ENCODE measurements at places on chromosomes 16 and 17. TPM values are rescaled to one million over a fixed set of nuclear protein-coding genes. Genes with fewer than 3 reads are reported as not detected.

GINS2 gene
- total RNA-seq = 39.6 TPM

EVI2B gene
- 54.8 TPM for total RNA-seq

DHX38 gene
- total RNA-seq = 87.4 TPM

TNK1 gene
- total RNA-seq = 1.1 TPM

SLC5A2 gene
- not detected for total RNA-seq

MAPT gene
- total RNA-seq = 0.10 TPM

ADGRG1 gene
- total RNA-seq = 4.5 TPM

TEKT5 gene
- not detected for total RNA-seq

KCNJ18 gene
- not detected for total RNA-seq

TMC6 gene
- 580 TPM for total RNA-seq

Measured in T-helper 1 cell treated with Interleukin-12 subunit alpha and Interleukin-12 subunit beta and Interleukin-4 antibody, amounts not matched to agents 30 ng/mL and 1 ng/mL, for 36 hours (primary cell).